Spleen (tissue), 13 donors: ENCODE measurements at places on chromosomes 11 and 22. TPM values are rescaled to one million over a fixed set of nuclear protein-coding genes. Genes with fewer than 3 reads are reported as not detected.

DNA sequence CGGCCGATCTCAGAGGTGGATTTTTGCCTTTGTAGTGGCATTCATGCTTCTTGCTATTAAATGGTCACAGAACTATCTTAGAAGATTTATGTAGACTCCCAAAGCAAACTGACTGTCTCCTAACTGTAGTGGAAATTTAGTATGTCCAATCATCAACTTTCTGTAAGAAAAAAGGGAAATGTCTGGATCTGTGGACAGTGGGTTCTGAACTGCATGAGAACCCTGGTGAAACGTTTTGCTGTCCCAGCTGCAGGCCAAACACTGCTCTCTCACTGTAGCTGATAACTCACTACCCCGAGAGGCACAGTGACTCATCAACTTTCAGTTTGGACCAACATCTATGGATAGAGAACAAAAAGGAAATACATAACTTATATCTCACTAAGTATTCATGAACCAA is 387.1 kb downstream of the SOX6 start:
- no peak for DNase-seq

DNA sequence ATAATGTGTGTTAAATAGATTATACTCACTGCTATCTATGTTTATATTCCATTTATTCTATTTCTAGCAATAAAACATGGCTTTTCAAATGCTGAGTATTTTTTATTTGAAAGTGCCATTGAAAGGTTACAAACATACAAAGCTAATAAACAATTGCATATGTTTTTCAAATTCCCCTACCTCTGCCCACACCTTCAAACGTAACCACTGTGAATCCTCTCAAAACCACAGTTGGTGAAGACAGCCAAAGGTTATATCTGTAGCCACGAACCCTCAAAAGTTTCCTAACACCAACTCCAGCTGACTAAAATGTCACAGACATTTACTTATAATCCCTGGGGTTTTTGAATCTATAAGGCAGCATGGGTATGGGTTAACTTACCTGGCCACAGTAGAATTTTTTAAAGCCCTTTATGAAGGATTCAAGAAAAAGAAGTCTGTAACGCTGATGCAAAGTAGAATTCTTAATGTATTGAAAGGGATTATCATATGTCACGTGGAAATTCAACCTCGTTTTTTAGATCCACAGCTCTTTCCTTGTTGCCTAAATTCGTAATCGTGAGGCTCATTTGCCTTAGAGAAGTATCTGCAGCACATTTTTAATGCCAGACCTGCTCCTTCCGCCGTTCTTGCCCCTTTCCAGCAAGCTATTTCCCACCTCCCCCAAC is 122.5 kb upstream of the ZC3H12C start:
- no peak for DNase-seq

- no peak for DNase-seq
Measured at GRCh38 chr22:31241936-31242335, 29.8 kb downstream of the LIMK2 start.

DNA sequence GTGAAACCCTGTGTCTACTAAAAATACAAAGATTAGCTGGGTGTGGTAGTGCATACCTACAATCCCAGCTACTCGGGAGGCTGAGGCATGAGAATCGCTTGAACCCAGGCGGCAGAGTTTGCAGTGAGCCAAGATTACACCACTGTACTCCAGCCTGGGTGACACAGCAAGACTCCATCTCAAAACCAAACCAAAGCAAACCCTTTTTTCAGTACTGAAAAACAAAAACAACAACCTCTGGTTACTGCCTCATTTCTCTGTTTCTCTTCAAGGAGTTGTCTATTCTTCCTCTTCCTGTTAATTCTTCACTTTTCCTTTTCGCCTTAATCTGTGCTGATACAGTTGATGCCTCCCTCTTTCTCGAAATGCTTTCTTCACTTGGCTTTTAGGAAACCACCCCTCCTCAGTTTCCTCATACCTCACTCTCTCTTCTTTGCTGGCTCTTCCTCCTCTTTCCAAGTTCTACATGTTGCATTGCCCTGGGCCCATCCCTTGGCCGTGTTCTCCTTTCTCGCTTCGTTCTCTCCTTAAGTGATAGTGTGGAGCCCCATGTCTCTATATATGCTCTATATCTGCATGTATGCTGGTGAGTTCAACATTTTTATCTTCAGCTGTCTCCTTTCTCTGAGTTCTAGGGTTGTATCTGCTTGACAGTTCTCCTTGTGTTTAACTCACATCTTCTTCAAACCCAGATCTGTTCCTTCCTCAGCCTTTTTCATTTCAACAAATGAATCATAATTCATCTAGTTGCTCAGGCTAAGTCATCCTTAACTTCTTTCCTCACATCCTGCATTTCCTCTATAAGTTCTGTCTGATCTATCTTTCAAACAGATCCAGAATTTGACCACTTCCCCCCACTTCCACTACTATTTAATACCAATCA is 37.1 kb downstream of the NUCB2 start:
- no peak for DNase-seq

The SLC6A5 gene
- total RNA-seq: not detected

- no peak for DNase-seq
Measured at GRCh38 chr11:10371926-10372641, 67.2 kb downstream of the ADM start.
